NB4 (cell line): ENCODE measurements at places on chromosomes 1 and 21.

- no peak for DNase-seq
Measured at GRCh38 chr1:89945852-89946476, 48.9 kb upstream of the ZNF326 start.

GRCh38 chr1:59046730-59047157 lies 250.2 kb upstream of the FGGY start:
- DNase-seq = no peak

DNA sequence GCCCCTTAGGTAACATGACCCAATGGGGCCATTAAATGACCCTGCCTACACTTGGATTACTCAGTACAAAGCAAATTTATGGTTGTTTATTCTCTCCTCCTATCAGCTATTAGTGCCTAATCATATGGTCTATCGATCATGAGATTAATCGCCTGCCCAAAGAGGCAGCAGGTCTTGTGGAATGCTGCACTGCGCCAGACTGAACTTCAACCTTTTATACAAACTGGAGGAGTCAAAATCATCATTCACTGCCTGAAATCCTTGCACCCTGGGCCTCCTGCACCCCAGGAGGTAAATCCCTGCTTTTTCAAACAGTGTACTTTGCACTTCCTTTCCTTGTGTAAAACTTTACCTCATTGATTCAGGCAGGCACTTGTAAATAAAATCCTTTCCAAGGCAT lies 69.7 kb downstream of the NFIA start:
- no peak for DNase-seq

DNA sequence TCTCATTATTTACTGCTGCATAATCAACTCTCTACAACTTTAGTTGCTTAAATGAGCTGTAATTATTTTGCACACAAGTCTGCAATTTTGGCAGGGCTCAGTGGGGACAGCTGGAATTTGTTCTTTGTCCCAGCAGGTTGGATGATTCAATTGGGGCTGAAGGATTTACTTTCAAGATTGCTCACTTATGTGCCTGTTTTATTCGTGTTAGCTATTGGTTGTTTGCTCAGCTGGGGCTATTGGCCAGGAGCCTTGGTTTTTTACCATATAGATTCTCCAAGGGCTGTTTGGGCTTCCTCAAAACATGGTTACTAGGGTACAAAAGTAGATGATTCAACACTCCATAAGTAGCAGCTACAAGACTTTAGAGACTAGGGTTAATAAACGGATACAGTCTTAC lies 13.4 kb downstream of the OR10R2 start:
- DNase-seq = no peak

DNA sequence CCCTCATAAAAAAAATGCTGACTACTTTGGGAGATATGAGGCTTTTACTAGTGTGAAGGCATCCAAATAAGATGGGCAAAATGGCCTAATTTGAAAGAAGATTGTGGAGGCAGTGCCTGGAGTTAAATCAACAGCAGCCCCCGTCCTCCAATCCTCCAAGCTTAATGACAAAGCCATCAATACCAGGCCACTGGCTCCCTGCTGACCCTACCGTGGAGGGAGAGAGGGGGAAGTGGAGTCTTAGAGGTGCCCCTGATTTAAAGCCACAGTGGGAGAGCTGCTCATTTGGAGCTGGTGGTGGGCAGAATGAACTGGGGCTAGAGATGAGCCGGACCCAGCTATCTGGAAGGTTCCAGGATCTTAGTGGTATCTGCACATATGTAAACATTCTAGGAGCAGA lies 24.3 kb upstream of the KNCN start:
- DNase-seq = no peak

GRCh38 chr1:91647061-91647460 lies 146.4 kb downstream of the CDC7 start:
- DNase-seq = no peak

DNA sequence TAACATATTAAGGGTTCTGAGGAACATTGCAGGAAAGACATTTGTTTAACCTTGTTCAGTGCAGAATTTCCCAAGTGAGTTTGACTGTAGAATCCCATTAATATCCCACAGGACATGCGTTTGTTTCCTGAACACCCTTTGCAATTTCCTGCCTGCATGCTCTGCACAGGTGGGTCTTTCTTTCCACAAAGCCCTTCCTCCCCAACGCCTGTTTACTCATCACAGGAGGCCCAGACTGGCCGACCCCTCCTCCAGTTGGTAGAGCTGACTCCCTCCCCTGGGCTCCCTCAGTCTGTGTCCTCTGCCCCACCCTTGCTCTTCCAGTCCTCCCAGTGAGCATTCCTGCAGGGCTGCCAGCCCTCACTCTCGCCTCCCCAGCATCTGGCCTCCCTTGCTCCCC lies 47.5 kb upstream of the CTPS1 start:
- DNase-seq = no peak

- DNase-seq = no peak
Measured at GRCh38 chr1:212650228-212650627, 41.7 kb downstream of the ATF3 start.

GRCh38 chr1:20068722-20069121 lies 1.3 kb upstream of the PLA2G5 start:
- no peak for DNase-seq

GRCh38 chr1:220732621-220733020 lies 15.5 kb upstream of the MTARC2 start:
- DNase-seq = no peak

- no peak for DNase-seq
Measured at GRCh38 chr1:53349968-53350852, 22.3 kb upstream of the LRP8 start.

DNA sequence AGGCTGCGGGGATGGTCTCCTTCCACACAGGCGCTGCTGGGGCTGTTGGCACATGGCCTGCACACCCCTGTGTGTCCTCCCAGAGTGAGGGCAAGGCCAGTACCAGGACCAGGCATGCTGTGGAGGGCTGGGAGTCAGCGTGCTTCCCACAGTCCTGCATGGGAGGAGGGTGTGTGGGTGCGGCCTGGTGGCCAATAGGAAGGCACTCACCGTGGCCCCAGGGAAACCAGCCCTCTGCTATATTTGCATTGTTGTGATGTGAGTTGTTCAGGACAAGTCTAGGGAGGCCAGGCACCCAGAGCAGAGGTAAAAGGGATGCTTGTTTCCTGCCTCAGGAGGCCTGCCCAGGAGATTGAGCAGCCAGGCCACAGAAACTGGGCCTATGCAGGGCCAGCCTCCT lies 59.5 kb downstream of the S100B start:
- no peak for DNase-seq

DNA sequence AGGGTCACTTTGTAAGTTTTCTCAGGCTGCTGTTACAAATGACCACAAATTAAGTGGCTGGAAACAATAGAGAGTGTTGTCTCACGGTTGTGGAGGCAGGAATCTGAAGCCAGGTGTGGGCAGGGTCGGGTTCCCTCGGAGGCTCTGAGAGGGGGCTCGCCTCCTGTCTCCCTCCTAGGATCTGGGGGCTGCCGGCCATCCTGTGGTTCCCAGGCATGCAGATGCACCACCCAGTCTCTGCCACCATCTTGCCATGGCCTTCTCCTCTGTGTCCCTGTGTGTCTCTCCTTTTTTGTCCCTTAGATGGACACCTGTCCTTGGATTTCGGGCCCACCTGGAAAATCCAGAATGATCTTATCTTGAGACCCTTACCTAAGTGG lies 4.8 kb downstream of the TP73 start:
- no peak for DNase-seq

DNA sequence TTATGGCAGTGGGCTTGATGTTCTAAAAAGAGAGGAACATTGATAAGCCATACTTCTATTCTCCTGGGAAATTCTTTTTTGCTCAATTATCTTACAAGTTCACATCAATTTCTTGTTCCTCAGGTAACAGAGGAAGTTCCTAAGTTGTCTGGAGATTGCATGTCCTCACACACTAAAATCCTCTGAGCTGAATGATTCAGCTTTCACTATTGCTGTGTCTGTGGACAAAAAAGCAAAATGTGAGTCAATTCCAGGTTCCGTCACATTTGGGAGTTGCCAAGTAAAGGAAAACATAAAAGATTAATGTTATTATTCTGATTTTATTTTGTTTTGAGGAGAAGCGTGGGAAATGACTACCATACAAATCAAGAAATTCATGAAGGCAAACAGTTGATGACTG lies 316.7 kb downstream of the CHRM3 start:
- DNase-seq = no peak

DNA sequence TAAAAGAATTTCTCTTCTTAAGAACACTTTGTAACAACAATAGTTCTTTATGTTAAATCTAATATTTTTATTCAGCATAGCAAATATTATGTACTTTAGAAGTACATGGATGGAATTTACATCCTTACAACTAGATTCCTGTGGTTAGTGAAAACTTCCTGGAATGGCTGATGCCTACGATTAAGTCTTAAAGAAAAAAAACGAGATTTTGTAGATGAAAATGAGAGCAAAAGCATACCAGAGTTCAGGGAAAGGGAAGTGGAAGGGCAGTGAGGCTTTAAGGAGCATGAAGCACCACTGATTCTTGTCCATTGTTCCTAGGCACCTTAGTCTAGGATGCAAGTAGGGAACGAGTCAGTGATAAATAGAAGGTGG lies 26.7 kb downstream of the CFH start:
- DNase-seq = no peak

DNA sequence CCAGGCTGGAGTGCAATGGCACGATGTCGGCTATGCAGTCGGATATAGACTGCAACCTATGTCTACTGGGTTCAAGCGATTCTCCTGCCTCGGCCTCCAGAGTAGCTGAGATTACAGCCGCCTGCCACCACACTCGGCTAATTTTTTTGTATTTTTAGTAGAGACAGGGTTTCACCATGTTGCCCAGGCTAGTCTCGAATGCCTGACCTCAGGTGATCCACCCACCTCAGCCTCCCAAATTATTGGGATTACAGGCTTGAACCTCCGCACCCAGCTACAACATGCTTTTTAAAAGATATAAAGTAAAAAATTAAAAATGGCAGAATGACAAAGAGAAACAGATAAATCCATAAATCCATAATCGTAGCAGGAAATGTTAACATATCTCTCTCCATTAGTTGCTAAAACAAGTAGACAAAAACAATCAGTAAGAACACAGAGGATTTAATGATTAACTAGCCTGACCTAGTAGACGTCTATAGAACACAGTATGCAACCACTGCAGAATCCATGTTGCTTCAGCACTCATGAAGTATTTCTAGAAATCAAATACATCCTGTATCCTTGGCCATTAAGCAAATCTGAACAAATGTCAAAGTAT lies 59.9 kb upstream of the SPOCD1 start:
- DNase-seq = no peak

GRCh38 chr1:11923069-11923826 lies 3.0 kb downstream of the KIAA2013 start:
- DNase-seq = no peak

DNA sequence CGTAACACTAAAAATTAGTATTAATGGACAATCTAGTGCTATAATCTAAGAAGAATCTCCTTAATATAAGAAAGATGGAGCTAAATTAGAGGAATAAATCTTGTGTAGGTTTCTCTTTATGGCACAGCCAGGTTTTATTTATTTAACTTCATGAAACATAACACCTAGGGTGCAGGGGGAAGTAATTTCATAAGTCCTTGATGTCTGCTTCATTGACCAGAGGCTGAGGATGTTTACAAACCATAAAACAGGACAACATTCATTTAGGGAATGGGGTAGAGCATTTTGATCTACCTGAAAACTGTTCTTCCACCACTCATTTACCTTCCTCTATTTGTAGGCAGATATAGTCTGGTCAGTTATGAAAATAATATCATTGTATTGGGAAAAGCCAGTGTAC lies 95.5 kb downstream of the NGF start:
- no peak for DNase-seq

DNA sequence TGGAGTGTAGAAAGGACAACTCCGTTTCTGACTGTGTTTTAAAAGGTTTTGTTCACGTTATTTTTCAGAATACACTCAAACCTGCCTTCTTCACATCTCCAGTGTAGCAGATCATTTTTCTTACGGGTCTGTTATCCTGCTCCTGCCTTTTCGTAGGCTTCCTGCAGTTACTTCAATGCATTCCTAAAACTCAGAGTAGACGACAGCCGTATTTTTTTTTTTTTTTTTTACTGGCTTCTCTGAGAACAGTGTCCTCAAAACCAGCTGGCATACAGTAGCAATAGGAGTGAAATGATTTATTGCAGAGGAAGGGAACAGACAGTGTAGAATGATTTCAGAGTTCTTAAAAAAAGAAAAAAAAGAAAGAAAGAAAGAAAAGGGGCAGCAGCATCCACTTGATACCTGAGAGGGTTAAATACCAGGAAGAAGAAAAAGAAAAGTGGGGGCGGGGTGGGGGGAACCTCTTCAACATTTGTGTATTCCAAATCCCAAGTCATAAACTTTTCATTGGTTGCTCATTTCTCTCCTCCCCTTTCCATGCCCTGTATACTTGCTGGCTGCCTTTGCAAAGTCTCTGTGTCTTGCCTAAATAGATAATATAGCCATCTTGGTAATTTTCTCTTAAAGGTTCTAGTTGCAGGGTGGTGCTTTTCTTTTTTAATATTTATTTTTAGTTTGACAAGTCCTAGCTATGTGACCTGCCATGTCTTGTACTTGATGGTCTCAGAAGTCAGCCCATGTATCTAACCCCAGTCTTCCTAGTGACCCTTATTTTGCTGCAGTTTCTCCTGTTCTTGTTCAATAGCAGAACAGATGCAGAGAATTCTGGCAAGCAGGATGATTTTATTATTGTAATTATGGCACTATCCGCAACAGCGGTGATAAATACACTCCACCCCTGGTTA lies 2.8 kb downstream of the TGFB2 start:
- no peak for DNase-seq

- DNase-seq = no peak
Measured at GRCh38 chr1:157247005-157247763, 109.0 kb upstream of the ETV3 start.

GRCh38 chr1:25634066-25634465 lies 17.5 kb downstream of the MAN1C1 start:
- DNase-seq = no peak

DNA sequence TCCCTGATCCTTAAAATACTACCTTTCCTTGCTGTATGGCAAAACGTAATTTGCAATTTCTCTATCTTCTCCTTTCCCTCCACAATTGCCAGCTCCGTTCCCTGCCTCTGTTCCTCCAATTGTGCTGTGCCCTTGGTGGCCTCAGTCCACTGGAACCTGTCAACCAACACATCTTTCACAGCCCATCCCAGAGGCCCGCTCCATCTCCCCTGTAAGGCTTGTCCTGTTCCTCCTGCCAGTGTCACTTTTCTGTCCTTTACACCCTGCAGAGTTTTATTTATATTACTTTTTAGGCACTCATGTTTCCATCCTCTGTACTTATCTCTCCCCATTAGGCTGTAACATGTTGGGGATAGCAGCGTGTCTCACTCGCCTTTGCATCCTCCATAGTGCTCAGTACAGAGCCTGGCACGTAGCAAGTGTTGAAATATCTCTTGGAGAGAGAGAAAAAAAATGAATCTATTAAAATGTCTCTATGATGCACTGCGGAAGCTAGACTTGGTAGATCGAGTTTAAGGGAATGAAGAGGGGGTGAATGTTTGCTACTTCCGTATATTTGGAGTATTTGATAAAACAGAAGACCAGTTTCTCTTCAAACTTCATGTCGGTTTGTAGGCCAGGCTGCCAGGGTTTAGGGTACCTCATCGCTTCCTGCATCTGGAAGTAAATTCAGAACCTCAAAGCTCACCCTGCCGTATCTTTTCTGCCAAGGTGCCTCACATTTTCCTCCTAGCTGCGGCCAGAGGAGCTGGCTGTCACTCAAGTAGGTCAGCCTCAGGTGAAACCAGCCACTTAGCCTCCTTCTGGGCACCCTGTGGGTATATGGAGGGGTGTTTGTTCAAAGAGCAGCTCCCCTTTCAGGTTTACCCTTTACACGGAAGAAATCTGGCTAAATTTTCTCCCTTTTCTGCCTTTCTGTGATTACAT lies 303.8 kb downstream of the TM2D1 start:
- no peak for DNase-seq
